ENCODE measurements at places on chromosomes 16 and 17. TPM values are rescaled to one million over a fixed set of nuclear protein-coding genes. Genes with fewer than 3 reads are reported as not detected.

GRCh38 chr16:22386976-22387375 lies 12.6 kb upstream of the CDR2 start:
- DNase-seq = no peak

DNA sequence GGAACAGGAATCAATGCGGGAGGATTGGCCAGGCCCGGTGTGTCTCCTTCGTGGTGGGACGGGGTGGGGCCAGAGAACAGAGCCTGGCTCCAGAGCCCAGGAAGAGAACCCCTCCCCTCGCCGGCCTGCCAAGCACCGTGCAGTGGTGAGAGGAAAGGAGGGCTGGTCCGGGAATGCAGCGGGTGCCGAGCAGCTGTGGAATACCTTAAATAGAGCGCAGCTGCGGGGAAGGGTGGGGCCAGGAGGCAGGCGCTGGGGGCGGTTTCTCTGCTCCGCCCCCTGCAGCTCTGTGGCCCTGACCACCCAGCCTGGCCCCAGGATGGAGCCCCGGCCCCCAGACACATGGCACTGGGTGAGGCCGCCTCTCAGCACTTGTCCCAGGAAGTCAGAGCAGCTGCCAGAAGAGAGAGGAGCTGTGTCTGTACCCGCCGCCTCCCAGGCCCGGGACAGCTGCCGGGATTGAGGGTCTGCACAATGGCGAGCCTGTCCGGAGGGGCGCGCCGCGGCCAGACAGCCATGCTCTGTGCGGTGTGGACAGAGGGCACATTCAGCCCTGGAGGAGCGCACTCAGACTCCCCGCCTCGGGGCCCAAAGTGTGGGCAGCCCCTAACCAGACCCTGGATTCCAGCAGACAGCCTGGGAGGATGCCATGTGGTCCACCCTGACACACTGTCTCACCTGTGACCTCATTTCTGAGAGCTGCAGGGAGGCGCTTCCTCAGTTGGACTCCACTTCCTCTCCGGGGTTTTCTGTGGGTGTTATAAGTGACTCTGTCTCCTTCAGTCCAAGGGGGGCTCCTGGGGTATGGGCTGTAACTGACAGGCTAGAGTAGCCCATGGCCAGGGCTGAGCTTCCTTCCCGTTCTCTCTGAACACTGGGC lies 268.8 kb downstream of the SEC14L1 start:
- DNase-seq = peak; percentile 90

- peak; percentile 73 for DNase-seq
These were observed 79.5 kb downstream of the ANKRD11 start for GRCh38 chr16:89410794-89411309.

DNA sequence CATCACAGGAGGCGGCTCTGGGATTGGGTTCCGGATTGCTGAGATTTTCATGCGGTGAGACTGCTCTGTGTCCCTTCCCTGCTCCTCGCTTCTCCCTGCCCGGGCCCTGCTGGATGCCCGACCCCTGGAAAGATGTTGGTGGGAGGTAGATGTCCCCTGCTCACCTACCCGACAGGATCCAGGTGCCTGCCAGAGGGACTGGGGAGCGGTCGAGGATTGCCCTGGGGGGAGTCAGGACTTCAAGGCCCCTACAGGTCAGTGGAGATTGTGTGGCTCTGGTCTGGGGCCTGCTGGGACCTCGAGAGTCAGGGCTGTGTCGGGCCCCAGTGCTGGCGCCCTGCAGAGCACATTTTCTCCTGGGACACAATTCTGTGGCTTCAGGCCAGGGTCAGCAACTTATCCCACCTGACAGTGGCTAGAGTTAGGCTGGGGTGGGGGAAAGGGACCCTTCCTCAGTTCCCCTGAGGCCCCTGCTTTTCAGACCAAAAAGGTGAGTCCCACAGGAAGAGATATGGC lies 3.3 kb downstream of the DECR2 start:
- DNase-seq = no peak

DNA sequence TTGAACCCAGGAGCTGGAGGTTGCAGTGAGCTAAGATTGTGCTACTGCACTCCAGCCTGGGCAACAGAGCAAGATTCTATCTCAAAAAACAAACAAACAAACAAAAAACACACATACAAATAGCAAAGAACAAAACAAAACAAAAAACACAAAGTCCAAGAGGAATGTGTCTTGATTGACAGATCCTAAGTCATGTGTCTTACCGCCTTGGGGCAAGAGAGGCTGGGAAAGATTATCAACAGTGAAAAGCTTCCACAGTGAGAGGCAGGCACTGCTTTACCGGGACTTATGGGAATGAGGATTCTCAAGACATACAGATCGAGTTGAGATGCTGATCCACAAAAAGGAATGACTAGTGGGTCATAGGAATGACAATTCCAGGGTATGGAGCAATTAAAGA lies 62.7 kb upstream of the GAS7 start:
- no peak for DNase-seq

DERL2 gene
- total RNA-seq = 29.1 TPM

Data from heart left ventricle (tissue), 16 donors.